ENCODE measurements at places on chromosomes 12 and 14.

DNA sequence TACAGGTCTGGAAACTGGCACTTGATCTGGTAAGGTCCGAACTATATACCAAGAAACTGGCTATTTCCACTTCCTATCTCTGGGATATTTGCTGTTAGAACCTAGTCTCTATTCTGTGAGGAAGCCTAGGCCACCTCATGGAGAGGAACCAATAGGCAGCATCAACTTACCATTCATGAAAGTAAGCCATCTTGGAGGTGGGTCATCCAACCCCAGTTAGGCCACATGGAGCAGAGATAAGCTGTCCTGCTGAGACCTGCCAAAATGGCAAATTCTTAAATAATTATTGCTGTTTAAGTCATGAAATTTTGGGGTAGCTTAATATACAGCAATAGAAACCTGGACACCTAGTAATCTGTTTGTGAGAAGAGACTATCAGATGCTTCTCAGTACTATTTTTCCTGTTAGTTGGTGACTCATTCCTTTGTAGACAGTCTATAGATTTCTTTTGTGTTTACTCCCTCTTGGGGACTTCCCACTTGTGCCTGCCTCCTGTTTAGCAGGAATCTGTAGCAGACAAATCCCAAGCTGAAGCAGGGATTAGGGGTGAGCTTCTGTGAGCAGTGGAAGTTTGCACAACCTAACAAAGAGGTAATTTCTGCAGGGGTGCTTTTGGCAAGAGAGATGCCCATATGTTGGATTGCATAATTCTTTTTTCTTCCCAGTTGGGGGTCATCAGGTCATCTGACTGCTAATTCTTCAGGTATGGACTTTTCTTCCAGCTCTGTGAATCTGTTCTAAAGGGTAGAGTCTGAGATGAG lies 136.8 kb downstream of the IGF1 start:
- DNase-seq = no peak

GRCh38 chr12:57655541-57656240 lies 22.7 kb upstream of the B4GALNT1 start:
- no peak for DNase-seq

- DNase-seq = no peak
These were observed 8.4 kb upstream of the MLEC start for GRCh38 chr12:120678572-120678971.

DNA sequence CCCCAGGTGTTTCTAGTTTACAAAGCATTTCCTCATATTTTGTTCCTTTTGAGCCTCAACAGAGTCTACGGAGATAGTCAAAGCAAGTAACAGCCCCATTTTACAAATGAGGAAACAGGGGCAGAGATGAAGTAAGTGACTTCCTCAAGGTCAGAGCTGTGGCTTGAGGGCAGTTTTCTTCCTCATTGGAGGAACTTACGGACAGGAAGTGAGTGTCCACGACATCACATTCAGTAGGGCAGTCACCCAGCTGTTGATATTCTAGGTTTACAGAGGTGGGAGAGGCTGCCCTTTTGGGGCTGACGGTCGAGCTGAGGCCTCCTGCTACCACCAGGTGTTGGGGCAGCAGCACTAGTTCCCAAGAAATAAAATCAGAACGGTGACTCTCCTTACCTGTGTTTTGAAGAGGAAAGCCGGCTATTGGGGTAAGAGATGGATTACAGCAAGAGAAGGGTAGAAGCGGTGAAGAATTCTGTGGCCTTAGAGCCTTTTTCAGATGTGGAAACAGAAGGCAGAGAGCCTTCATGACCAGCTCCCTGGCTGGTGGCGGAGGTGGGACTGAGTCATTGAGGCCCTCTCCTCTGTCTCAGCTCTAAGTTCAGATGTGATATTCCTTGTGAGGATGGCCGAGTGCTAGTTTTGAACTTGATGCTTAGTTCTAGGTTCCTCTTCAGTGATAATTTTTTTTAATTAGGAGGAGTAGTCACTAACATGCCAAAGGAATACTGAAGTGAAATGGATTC lies 41.7 kb downstream of the SUSD6 start:
- DNase-seq = no peak

DNA sequence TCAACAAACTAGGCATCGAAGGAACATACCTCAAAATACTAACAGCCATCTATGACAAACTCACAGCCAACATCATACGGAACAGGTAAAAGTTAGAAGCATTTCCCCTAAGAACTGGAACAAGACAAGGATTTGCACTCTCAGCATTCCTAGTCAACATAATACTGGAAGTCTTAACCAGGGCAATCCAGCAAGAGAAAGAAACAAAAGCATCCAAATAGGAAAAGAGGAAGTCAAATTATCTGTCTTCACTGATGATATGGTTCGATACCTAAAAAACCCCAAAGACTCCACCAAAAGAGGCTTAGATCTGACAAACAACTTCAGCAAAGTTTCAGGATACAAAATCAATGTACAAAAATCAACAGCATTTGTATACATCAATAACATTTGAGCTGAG lies 32.5 kb downstream of the CCDC38 start:
- no peak for DNase-seq

Measured in CD4-positive, alpha-beta T cell treated with Interleukin-17A for 4 hours (primary cell).